Lower leg skin (tissue), 4 donors: ENCODE measurements at places on chromosomes 12 and 14. TPM values are rescaled to one million over a fixed set of nuclear protein-coding genes. Genes with fewer than 3 reads are reported as not detected.
A peak's percentile ranks its signal among the peaks of the same experiment; 100 is the strongest.

Gene PNMA1
- 8.5 TPM for total RNA-seq

Gene KLRD1
- total RNA-seq: 0.23 TPM

Gene SRRM4
- total RNA-seq: not detected

Gene RNASE4
- 67.3 TPM for total RNA-seq

DNA sequence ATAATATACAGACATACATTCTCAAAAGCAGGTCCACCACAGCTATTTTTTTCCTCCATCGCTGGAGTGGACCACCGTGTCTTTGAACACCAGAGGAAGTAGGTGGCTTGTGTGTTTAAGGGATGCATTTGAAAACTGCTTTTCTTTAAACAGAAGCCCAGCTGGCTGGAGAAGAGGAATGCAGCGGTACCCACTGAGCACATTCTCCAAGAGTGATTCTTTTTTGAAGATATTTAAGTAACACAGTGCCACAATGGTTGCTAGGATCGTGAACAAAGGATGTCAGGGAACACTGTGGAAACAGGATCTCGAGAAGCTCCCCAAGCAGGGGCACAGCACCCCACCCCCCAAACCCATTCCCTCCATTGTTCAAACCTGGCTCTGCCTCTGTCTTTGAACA, 286.6 kb upstream of the PWP1 start:
- DNase-seq: no peak

Gene EML1
- total RNA-seq: 10.7 TPM

- DNase-seq: peak; percentile 13
Observed at GRCh38 chr14:72616294-72616693, 277.6 kb downstream of the DPF3 start.

Gene TAC3
- total RNA-seq: 0.46 TPM

DNA sequence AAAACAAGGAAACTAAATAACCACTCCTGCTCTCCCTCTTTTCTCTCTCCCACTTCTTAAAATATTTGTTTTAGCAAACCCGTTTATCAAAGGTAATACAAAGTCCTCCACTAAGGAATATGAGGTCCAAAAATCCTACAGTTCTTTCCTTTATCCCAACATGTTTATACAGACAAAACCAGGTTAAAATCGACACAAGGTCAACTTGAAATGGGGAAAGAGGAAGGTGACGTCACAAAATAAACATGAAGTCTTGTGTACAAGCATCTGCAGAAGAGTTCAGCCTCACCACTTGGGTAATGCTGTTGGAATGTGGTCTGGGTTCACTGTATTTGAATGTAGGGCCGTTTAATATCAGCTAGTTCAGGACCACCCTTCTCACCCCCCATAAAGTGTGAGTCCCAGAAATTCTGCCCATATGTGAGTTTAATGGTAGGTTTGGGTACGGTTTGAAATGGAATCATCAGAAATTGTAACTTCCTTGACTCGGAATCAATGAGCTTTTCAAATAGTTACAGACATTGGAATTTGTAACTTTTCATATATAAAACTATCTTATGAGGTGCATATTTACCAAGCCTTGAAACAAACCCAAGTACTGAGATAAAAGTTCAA, 120.0 kb upstream of the SLC38A2 start:
- DNase-seq: no peak

- peak; percentile 84 for DNase-seq
Observed at GRCh38 chr14:102046337-102047278, 40.2 kb downstream of the HSP90AA1 start.

DNA sequence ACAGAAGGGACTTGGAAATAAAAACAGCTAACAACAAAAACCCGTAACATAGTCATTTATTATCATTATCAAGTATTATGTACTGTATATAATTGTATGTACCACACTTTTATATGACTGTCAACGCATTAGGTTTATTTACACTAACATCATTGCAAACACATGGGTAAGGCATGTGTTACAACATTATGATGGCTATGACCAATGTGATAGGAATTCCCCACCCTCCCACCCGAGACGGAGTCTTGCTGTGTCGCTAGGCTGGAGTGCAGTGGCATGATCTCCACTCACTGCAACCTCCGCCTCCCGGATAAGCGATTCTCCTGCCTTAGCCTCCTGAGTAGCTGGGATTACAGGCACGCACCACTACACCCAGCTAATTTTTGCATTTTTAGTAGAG, 82.6 kb downstream of the ERC1 start:
- no peak for DNase-seq

DNA sequence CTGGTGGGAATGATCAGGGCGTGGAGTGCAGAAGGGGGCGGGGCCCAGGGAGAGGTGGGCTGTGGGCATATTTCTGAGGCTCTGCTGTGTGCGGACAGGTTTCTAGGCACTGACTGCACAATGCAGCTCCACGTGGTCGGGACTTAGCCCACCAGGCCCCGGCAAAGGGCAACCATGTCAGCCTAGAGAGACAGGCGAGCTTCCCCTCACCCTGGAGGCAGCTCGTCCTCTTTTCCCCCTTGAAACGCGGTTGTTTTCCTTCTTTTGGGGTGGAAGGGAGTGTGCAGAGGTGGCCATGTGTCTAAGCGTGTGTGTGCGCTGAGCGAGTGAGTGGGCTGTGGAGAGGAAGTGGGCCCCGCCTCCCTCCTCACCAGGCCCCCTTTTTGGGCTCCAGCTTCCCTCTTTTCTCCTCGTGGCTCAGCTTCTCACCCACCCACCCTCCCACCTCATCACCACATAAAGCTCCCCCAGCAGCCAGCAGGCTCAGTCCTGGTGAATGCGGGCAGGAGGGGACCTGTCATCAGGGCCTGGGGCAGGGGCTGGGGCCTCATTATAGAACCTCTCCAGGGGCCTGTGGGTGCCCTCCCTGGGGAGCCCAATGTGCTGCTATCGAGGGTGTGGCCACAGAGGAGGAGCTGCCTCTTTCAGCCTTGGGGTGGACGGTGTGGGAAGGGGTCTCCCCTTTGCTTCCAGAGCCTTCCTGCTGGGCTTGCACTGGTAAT, 22.0 kb downstream of the LRTM2 start:
- DNase-seq: no peak

GRCh38 chr12:76898442-76898841, 19.6 kb upstream of the CSRP2 start:
- no peak for DNase-seq

Gene FAM186B
- 0.65 TPM for total RNA-seq

GRCh38 chr12:92539110-92539749, 163.6 kb upstream of the PLEKHG7 start:
- DNase-seq: no peak

GRCh38 chr14:23076785-23077408, 18.0 kb downstream of the ACIN1 start:
- DNase-seq: no peak

DNA sequence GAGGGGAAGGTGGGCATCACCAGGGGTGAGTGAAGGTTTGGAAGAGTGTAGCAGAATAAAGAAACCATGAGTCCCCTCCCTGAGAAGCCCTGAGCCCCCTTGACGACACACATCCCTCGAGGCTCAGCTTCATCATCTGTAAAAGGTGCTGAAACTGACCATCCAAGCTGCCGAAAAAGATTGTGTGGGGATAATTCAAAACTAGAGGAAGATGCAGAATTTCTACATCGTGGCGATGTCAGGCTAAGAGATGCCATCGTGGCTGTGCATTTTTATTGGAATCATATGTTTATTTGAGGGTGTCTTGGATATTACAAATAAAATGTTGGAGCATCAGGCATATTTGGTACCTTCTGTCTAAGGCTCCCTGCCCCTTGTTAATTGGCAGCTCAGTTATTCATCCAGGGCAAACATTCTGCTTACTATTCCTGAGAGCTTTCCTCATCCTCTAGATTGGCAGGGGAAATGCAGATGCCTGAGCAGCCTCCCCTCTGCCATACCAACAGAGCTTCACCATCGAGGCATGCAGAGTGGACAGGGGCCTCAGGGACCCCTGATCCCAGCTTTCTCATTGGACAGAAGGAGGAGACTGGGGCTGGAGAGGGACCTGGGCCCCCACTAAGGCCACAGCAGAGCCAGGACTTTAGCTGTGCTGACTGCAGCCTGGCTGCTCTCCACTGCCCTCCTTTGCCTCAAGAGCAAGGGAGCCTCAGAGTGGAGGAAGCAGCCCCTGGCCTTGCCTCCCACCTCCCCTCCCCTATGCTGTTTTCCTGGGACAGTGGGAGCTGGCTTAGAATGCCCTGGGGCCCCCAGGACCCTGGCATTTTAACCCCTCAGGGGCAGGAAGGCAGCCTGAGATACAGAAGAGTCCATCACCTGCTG, 7.0 kb downstream of the SERPINA1 start:
- peak; percentile 53 for DNase-seq

DNA sequence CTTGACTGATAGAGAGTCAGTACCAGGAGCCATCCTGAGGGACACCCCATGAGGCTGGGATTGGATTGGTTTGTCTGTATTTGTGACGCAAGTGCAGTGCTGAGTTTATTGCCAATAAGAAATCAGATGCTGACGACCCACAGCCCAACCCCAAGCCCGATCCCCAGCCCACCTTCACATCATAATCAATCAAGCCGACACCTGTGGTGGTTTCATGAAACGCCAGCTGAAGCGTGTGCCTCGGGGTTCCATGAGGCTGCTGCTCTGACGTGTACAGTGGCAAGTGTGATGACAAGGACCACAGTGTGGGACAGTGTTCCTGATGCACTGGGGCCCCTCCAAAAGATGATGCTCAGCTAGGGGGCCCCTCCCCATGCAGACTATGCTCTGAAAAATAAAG, 62.1 kb upstream of the C14orf180 start:
- no peak for DNase-seq

Gene INSM2
- not detected for total RNA-seq

GRCh38 chr12:68919581-68920239, 13.3 kb downstream of the CPM start:
- DNase-seq: no peak

Gene SYNDIG1L
- total RNA-seq: 0.42 TPM

GRCh38 chr12:95191060-95191696, 26.1 kb downstream of the FGD6 start:
- DNase-seq: no peak

Gene ENTPD5
- 16.9 TPM for total RNA-seq

- DNase-seq: no peak
Observed at GRCh38 chr12:9732921-9733461, at the start of gene CLECL1. Gene CLECL1 (minus strand): TSS chr12:9733097.

- DNase-seq: no peak
Observed at GRCh38 chr12:48279601-48280000, 71.1 kb downstream of the ZNF641 start.

DNA sequence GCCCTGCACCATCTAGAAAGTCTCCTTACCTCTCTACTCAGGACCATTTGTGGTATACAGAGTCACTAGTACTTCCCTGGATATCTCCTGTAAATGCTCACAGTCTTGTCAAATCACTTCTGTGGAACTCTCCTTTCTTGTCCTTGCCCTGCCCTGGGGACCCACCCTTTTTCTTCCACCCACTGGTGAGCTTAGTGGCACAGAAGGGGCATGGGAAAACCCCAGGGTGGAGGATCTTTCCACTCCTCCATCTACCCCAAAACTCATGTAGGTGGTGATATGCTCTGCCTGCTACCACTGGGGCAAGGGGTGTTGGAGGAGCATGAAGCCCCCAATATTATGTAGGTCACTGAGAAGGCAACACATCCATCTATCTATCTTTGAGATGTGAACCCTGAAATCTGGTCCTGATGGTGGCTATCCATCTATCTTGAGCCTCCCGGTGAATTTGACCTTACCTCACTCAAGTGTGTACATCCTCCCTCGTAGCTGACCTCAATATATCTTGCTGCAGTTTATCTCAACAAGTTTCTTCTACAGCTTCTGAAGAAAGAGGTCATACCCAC, 943 bp downstream of the TESPA1 start:
- no peak for DNase-seq

DNA sequence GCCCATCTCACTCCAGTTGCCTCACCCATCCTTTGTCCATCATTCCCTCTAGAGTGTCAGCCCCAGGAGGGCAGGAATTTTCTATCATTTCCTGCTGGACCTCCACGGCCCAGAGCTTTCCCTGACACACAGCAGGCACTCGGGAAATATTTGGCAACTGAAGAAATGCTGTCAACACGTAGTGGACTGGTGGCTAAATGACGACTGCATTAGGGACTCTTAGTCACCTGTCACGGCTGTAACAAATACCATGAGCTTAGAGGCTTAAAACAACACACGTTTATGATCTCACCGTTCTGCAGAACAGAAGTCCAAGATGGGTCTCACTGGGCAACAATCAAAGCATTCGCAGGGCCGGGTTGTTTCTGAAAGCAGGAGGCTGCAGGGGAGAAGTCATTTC, 91.3 kb downstream of the PHETA1 start:
- DNase-seq: no peak

Gene ART4
- total RNA-seq: not detected

DNA sequence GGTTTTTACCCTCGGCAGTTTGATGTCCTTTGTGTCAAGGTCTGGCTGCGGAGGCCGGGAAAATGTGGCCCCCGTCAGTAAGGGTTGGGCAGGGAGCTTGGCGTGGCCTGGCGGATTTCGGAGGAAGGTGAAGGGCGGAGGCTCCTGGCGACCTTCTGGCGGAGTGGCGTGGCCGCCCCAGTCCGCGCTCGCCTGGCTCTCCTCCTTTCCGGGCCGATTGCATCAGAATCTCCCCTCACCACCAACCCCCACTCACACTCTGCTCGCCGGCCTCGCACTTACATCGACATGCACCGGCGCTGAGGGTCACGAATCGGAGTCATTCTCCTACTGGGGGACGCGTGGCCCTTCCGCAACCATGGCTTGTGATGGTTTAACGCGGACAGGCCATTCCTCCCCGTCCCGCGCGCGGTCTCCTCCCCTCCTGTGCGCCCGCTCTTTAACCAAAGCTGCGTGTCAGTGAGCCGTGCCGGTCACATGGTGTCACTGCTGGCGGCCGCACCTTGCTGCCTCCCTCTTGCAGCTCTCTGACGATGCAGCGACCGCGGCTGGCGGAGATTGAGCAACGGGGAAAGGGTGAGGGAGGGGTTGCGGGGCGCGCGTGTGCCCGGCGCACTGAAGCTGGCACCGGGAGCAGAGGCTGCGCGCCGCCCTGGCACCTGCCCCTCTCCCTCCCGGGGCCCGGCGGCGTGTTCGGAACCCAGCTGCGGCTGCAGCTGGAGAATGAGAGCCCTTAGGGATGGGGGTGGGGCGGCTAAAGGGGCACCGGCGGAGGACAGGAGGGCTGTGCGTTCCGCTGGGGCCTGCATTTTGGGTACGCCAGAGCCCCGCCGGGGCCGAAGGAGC, at the start of gene SLC38A1:
Gene SLC38A1, minus strand, starts transcription at position 461 of the 846 bp plus-strand sequence. CDS start 29,243 bp downstream, outside the sequence.
- peak; percentile 98 for DNase-seq

DNA sequence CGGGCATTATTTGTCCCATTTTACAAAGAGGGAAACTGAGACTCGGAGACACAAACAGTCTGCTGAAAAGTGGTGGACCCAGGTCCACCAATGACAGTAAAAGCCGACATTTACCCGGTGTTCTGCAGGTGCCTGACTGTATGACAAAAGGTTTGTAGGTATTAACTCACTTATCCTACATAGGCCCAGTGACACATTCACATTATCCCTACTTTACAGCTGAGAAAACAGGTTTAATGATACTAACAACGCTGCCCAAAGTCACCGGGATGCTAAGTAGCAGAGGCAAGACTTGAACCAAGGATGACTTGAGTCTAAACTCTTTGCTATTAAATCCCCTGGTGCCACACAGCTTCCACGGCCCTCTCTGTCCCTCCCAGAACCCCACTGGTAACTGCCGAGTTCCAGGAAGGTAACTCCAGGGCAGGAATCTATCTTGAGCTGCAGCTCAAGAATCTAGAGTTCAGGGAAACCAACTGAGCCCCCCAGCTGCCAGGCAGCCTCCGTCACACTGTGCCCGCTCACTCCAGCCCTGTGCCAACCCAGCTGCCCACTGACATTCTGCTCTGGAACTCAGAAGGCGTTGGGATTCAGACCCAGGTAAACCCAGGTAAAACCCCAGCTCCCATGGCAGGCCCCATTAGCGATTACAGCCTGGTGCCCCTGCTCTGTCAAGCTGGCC, 33.7 kb downstream of the SYNE3 start:
- no peak for DNase-seq

Gene TAS2R46
- total RNA-seq: not detected

GRCh38 chr12:66603461-66603860, 75.4 kb downstream of the GRIP1 start:
- no peak for DNase-seq
